ENCODE measurements at places on chromosomes 13 and 19.

DNA sequence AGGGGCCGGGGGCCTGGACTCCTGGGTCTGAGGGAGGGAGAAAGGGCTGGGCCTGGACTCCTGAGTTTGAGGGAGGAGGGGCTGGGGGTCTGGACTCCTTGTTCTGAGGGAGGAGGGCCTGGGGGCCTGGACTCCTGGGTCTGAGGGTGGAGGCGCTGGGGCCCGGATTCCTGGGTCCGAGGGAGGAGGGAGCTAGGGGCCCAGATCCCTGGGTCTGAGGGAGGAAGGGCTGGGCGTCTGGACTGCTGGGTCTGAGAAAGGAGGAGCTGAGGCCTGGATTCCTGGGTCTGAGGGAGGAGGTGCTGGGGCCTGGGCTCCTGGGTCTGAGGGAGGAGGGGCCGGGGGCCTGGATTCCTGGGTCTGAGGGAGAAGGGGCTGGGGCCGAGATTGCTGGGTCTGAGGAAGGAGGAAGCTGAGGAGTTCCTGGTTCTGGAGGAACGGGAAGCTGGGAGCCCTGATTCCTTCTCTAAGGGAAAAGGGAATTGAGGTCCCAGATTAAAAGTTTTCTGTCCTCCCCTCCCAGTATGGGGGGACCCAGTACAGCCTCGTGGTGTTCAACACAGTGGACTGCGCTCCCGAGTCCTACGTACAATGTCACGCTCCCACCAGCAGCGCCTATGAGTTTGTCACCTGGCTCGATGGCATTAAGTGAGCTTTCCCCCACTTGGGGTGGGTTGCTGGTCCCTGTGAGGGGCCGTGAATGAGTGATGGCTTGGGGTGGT lies 721 bp downstream of the MED25 start:
- no peak for DNase-seq

- no peak for DNase-seq
Observed at GRCh38 chr13:67119481-67119894, 110.6 kb downstream of the PCDH9 start.

GRCh38 chr19:45171211-45171623 lies 6.8 kb downstream of the TRAPPC6A start:
- no peak for DNase-seq

DNA sequence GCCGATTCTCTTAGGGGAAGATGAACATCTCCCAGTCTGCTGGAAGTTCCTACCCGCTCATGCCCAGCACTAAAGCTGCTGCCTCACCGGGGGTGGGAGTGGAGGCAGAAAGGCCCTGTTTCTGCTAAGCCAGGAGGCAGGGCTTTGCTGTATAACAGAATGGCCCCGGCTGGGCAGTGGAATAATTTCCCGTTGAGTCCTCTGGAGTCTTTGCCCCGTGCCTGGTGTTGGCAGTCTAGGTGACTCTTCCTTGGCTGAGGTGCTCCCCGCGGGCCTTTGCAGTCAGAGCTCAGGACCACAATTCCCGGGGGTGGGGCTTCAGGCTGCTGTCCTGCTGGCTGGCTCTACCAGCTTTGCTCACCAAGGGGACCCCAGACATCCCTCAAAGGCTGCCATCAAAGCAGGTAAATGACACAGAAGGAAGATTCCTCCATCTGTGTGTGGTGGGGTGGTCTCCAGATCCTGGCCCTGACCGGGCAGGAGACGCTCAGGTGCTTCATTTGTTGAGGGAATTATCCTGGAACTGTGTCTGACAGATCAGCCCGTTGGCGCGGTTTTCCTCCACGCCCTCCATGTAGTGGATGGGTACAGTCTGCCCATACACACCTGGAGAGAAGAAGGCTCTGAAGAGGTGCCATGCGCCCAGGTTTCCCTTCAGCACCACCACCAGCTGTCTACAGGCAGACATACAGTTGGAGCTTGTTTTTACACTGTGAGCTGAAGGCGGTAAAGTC lies 209.9 kb downstream of the TEX29 start:
- DNase-seq, result no peak

DNA sequence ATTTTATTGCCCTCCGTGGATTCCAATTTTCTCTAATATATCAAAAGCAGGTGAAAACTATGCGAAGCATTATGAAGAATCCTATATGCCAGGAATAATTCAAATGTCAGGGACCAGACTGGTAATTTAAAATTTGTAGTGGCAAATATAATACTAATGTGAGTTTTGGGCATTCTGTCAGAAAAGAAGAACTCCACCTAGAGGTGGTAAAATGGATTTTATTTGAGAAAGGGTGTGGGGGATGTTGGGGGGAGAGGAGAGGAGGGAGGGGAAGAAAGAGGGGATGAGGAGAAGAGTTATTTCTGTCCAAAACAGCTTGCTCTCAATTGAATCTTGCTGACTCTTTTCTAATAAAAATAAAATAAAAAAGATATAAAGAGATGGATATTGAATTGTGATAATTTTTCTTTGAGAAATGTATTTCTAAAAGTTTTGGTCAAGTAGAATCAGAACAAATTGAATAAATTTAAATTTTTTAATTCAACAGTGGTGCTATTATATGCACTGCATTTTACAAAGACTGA lies 929.3 kb upstream of the SLITRK5 start:
- DNase-seq, result no peak

DNA sequence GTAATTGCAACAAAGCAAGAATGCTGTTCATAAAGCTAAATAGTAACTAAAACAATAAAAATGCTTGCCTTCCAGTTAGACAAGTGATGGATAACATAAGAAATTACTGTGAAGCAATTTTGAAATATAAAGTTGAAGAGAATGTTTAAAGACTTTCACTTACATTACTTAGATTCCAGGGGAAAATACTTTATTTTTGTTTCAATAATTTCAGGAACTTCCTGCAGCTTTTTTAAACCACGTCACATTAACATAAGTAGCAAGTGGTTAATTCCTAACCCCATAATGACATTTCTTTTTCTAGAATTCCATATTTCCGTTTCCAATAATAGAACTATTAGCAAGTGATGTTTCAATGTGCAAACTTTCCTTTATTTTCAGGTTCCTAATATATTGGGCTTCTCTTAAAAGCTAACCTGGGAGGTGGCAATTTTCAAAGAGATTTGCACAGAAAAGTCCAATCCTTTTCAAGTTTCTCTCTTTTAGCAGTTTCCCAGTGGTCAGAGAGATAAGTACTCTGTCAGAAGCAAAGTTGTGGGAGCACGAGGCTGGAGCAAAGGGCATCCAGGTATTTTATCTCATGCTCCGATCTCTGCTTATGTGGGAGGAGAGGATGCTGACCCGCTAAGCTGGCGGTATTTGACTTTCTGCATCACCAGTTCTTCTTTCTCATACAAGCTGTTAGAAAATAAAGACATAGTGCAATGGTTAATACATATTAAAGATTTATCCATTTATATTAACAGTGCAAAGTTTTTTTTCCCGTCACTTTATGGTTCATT lies 1025.3 kb downstream of the EFNB2 start:
- DNase-seq, result no peak

- no peak for DNase-seq
Observed at GRCh38 chr13:80844164-80844563, 503.2 kb upstream of the SPRY2 start.

GRCh38 chr19:1429750-1430149 lies 8.4 kb upstream of the RPS15 start:
- no peak for DNase-seq

DNA sequence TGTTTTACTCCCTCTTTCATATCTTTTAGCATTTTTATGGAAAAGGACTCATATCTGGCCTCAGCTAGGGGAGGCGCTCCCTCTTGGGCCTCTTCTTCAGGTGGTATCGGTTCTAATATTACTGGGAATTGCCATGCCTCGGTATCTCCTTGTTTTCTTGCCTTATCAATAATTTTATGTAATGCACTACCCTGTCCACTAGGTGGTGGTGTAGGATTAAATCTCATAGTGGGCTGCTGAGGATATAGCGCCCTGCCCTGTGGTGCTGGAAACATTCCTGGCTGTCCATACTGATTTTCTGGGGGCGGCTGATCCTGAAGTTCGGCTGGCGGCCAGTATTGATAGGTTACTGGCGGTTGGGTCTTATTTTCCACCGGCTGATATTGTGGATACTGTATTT lies 35.8 kb downstream of the ZNF420 start:
- DNase-seq, result no peak

GRCh38 chr19:41323430-41324125 lies 13.6 kb downstream of the CCDC97 start:
- no peak for DNase-seq

DNA sequence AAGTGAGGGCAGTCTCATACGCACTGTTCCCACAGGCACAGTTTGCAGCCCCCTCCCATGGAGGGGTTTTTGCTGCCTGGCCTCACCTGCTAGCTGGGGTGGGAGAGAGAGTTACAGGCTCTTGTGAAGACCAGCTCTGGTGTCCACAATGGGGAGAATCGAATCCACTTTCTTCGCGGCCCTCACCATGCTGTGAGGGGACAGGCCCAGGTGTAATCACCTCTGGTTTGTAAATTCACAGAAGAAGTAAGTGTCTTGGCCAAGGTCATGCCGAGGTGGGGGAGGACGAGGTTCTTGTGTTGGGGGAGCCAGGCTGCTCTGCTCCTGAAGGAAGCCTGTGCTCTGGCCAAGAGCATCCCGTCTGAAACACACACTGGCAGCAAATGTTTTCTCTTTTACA lies 39.5 kb downstream of the TEX29 start:
- no peak for DNase-seq

- DNase-seq, result no peak
Observed at GRCh38 chr19:4913996-4914735, 4.9 kb downstream of the UHRF1 start.

DNA sequence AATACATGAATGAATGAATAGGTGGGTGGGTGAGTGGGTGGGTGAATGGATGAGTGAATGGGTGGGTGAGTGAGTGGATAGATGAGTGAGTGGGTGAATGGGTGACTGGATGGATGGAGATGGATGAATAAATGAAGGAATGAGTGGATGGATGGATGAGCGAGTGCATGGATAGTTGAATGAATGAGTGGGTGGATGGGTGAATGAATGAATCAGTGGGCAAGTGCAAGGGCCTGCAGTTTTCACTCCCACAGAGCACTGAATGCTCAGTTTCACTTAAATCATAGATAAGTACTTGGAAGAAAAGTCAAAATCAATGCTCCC lies 12.4 kb downstream of the GAS6 start:
- no peak for DNase-seq

DNA sequence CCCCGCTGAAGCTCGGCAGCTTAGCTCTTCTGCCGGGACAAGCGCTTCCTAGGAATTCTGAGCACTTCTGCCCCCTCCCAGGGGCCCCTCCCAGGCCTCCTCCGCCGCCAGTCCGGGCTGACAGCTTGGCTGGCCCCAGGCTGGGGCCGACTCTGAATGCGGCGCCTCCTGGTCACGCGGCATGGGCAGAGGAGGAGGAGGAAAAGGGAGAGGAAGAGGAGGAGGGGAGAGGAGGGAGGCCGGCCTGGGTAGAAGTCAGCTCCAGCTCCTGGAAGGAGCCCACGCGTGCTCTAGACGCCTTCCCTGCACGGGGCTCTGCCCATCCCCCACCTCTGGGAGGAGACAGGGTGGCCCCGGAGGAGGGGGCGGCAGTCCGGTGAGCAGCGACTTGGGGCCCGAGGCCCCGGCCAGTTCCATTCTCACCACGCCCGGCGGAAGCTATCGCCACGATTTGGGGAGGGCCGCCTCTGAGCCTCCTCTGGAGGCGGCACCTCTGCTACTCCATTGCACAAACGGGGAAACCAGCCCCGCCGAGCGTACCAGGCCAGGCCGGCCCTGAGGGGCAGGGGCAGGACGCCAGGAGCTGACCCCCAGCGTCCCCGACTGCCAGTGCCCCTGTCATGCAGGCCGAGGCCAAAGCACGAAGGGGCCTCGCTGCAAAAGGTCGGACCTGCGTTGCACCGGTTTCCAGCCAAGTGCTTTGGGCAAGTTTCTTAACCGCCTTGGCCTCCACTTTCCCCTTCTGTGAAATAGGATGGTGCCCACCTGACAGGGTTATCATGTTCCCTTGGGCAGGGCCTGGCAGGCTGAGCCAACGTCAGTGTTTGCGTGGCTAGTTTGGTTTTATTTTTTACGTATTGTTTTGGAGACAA lies 31.6 kb downstream of the CCNE1 start:
- DNase-seq, result no peak

DNA sequence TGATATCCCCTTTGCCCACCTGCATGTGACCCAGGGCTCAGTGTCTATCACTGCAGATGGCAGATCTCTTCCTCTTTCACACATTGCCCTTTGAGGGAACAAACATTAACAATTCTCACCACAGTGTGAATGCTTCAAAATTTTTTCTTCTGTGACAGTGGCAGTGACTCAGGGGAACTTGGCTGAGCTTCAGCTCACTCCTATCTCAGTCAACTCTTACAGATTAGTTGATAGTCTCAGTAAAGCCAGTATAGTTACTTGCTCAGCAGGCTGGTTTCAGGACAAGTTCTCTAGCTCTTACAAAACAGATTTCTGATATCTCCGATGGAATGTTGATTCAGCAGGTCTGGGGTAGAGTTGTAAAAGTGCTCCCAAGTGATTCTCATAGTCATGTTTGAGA lies 166.9 kb downstream of the DLEU7 start:
- DNase-seq, result no peak

- no peak for DNase-seq
Observed at GRCh38 chr19:1734321-1734966, 18.9 kb upstream of the ONECUT3 start.

GRCh38 chr13:23551213-23552008 lies 18.8 kb upstream of the TNFRSF19 start:
- no peak for DNase-seq

Measured in NCI-H2029 (cell line).